ENCODE measurements at places on chromosomes 13 and 19.

- DNase-seq, result peak; percentile 88
Measured at GRCh38 chr19:45492627-45493470, 4.0 kb downstream of the RTN2 start.

GRCh38 chr13:26727122-26727521, 33.5 kb downstream of the GPR12 start:
- DNase-seq, result no peak

DNA sequence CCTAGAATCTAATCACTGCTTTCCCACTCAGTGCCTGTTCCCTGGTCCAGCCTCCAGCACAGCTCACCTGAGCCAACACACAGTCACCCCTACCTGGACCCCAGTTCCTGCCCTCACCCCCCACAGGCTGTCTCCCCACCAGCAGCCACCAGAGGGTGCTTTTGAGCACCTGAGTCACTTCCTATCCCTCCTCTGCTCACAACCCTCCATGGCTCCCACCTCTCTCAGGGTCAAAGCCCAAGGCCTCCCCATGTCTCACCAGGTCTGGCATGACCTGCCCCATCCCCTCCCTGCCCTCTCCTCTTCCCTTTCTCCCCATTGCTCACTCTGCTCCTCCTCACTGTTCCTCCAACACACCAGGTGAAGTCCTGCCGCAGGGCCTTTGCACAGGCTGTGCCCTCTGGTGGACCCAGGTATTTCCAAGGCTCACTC, 7.1 kb upstream of the DPP9 start:
- DNase-seq, result no peak

GRCh38 chr19:52527956-52528351, 486 bp downstream of the ZNF808 start:
- DNase-seq, result no peak

DNA sequence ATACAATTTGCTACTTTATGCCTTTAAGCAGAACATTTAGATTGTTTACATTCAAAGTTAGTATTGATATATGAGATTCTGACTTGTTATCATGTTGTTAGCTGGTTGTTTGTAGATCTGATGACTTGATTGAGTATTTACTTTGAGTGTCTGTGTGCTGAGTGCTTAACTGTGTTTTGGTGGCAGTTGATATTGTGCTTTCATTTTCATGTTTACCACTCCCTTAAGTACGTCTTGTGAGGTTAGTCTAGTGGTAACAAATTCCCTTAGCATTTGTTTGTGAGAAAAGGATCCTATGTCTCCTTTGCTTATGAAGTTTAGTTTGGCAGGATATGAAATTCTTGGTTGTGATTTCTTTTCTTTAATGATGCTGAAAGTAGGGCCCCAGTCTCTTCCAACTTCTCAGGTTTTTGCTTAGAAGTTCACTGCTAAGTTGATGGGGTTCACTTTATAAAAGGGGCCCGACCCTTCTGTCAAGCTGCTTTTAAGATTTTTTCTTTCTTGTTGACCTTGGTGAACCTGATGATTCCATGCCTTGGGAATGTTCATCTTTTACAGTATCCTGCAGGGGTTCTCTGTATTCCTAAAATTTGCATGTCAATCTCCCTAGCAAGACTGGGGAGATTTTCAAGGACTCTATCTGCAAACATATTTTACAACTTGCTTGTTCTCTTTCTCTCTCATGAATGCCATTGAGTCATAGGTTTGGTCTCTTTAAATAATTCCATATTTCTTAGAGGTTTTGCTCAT, 1095.4 kb upstream of the PCDH20 start:
- no peak for DNase-seq

- no peak for DNase-seq
Measured at GRCh38 chr19:3179739-3180293, 1.2 kb downstream of the S1PR4 start.

DNA sequence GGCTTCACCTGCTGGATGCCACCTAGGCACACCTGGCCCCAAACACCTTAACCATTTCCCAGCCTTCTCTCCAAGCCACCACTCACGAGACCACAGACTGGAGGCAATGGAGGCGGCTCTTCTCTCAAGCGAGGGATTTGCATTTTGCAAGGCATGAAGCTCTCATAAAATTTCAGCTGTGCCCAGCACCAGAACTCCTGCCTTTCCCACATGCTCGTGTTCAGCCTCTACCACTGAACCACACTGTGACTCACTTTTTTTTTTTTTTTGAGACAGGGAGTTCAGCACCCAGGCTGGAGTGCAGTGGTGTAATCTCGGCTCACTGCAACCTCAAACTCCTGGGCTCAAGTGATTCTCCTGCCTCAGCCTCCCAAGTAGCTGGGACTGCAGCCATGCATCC, 10.6 kb downstream of the NANOS3 start:
- DNase-seq, result peak; percentile 21

DNA sequence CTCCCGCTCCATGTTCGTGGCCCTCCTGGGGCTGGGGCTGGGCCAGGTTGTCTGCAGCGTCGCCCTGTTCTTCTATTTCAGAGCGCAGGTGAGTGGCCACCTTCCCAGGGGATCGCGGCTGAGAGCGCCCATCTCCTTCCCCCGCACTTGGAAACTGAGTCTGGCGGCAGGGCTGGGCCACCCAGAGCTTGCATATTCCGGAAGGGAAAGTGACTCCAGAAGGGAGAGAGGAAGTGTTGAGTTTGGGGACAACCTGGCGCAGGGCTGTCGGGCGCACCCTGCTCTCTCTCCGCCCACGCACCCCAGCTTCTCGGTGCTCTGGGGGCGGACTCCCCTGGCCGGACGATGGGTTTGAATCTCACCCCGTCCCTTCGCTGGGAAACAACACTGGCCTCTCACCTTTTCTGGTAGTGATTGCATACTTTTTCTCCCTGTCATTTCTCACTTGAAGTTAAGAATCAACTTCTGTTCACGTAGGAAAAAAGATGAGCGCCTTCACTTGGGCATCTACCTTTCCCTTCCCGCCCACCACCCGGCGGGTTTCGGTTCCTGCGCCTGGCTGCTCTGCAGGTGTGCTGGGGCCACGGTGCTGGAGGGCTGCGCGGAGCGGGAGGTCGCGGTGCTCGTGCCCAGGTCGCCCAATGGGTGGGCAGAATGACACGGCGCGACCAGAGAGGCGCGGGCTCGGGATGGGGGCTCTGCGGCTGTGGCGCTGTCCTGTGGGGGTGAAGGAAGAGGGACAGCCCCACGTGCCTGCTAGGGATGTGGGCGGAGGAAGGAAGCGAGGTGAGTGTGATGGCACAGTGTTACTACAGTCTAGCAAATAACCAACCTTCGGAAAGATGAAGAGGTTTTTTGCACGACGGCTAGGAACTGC, 721 bp downstream of the TNFSF11 start:
- no peak for DNase-seq

GRCh38 chr19:36207605-36208252, 6.7 kb downstream of the ZNF565 start:
- no peak for DNase-seq

- no peak for DNase-seq
Measured at GRCh38 chr13:64718116-64718515, 2512.0 kb downstream of the PCDH9 start.

GRCh38 chr13:84294576-84294975, 412.3 kb upstream of the SLITRK1 start:
- DNase-seq, result no peak

DNA sequence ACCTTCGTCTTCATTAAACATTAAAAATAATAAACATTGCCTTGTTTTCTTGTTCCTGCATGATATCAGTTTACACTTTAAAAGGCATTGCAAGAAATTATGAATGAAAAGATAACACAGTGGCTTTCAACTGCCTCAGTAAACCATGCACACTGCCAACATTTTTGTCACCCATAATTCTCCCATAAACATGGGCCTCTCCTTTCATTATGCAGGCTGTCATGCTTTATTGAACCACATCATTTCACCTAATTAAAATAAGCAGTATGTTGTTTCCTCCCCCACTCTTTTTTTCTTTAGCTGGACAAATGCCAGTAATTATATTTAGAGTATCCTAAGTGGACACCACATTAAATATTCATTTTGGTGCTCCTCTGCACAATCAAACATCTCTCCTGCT, 1566.5 kb upstream of the SLC10A2 start:
- DNase-seq, result no peak

DNA sequence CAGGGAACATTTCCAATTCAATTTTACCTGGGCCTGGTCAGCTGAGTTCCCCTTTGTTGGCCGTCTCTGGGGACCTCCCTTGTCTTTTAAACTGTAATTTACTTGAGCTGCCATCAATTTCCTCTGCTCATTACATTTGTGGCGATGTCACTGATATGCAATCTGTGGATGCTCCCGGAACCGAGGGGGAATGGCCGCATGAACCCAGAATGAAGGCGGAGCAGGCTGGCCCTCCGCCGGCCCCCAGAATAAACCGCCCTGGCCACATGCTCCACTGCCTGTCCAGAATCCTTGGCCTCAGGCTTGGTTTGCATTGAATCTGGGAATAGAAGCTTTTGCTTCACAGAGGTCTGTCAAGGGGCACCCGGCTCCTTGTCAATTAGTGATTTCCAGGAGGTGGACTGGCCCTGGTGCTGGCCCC, 276.8 kb downstream of the TEX29 start:
- no peak for DNase-seq

- no peak for DNase-seq
Measured at GRCh38 chr19:56266051-56266450, 6.5 kb upstream of the EDDM13 start.

GRCh38 chr19:14977128-14977527, 2.5 kb downstream of the SLC1A6 start:
- no peak for DNase-seq

DNA sequence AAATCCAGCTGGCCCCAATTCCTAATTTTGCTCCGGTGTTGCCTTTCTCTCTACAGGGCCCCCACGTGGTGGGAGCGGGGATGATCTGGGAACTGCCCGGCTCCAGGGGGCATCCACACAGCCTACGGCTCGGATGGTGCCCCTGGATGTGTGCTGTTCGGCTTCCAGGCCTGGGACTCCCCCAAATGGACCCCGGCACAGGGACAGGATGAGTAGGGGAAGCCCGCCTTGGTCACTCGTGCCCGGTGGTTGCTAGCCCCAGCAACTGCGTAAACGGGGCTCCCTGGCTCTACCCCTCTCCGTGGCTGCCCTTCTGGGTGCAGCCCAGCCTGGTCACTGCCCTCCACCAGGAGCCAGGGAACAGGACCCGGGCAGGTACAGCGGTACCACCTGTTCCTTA, 111.5 kb downstream of the TEX26 start:
- no peak for DNase-seq

DNA sequence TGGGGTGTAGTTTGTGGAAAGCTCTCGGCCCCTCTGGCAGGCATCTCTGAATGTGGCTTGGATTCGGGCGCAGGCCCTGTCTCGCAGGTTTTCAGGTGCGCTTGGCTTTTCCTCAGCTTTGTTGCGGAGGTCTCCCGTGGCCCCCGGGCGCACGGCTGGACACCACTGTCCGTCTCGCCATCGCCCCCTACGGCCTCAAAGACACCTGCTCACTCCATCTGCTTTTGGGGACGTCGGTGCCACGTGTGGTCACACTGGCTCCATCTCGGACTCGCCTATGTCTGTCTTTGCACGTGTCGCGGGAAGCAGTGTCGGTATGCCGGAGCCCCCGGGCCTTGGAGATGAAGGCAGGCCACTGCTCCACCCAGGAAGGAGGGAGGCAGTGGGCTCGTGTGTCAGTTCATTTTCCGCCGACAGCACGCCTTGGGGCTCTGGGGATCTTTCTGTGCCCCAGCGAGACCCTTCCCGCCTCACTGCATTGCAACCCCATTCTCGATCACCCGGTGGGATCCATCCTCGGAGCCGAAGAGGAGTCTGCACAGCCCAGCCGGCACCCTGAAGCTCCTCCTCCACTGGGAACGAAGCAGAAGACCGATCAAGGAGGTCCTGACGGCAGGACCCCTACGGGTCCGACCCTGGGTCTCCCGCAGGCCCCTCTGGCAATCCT, 42.1 kb downstream of the ZNF146 start:
- no peak for DNase-seq

- DNase-seq, result no peak
Measured at GRCh38 chr13:64847767-64848166, 2382.4 kb downstream of the PCDH9 start.
